ENCODE measurements at places on chromosomes 1 and 21.
A peak's percentile ranks its signal among the peaks of the same experiment; 100 is the strongest.

GRCh38 chr21:37784591-37785318 lies 131.5 kb downstream of the KCNJ6 start:
- DNase-seq = no peak

GRCh38 chr1:97119260-97120158 lies 397.9 kb downstream of the PTBP2 start:
- no peak for DNase-seq

DNA sequence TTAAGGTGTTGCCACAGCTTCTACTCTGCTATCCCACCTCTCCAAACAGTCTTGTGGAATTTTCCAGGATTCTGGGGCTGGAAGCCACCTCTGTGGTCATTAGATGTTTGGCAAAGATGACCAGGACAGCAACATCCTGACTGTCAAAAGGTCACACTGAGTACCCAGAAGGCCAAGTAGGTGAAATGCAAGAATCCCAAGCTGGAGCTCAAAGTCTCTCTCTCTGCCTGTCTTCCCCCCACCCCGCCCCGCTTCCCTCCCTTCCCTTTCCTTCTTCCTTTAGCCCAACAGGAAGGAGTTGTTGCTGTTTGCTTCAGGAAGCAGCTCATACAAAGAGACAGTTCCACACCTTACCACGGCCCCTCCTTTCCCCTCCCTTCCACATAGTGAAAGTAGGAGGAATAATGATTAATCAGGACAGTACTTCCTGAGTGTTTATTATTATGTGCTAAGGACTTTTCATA lies 75.6 kb upstream of the SLC2A1 start:
- DNase-seq = no peak

DNA sequence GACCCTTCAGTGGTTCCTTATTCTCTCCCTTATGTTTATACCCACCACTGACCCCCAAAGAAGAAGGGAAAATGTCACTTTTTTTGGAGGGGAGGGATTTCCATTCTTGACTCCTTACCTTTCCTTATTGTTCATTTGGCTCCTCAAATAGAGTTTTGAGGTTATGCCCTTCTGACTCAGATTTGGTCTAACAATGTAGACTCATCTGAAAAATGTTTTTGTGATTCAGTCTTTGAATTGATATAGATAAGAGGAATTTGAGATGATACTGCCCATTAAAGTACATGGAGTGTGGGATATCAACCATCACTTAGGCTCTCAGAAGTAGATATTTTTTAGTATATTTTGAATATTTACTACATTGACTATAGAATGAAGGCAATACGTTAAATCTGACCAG lies 16.1 kb downstream of the USP1 start:
- DNase-seq = no peak

DNA sequence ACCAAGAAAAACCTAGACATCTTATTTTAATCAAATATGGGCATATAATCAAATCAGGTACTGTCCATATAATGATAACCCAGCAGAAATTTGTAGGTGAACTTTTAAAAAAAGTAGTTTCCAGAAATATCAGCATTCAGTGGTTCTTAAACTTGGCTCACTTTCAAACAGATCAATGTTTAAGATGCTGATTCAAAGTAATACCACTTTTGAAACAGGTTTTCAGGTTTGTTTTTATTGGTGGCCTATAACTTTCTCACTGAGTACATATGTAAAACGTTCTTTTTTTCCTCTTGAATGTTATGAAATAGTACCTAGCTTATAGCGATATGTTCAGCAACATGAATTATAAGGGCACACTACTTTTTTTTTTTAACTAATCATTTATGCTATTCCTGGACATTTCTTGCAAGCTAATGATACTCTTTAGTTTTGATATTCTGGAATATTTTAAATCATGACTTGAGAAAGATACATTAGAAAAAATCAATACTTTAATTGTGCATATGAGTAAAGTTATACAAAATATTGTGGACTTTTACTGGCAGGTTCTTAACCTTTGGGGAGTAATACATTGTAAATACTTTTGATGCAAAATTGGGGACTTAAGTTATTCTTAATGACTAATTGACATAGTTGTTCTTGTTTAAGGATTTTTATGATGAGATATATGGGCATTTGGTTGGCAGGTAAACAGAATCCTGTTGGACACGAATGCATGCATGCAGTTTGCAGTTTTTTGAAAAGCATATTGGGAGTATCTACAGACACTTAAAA lies 3.0 kb downstream of the NFIA start:
- no peak for DNase-seq

- DNase-seq = no peak
Measured at GRCh38 chr1:226094451-226094850, 31.9 kb downstream of the H3-3A start.

GRCh38 chr1:178564086-178564782 lies 51.3 kb downstream of the TEX35 start:
- no peak for DNase-seq

- DNase-seq = no peak
Measured at GRCh38 chr1:62288224-62288623, 31.0 kb downstream of the KANK4 start.

DNA sequence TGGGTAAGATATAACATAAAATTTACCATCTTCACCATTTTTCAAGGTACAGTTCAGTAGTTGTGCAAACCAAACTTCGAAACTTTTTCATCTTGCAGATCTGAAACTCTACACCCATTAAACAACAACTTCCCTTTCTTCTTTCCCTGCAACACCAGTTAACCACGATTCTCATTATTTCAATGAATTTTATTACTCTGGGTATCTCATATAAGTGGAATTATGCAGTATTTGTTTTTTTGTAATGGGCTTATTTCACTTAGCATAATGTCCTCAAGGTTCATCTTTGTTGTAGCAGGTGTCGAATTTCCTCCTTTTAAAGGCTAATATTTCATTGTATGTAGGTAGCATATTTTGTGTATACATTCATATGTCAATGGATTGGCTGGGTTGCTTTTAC lies 146.1 kb downstream of the SPATA46 start:
- DNase-seq = no peak

- DNase-seq = no peak
Measured at GRCh38 chr1:60145771-60146170, 72.2 kb upstream of the C1orf87 start.

DNA sequence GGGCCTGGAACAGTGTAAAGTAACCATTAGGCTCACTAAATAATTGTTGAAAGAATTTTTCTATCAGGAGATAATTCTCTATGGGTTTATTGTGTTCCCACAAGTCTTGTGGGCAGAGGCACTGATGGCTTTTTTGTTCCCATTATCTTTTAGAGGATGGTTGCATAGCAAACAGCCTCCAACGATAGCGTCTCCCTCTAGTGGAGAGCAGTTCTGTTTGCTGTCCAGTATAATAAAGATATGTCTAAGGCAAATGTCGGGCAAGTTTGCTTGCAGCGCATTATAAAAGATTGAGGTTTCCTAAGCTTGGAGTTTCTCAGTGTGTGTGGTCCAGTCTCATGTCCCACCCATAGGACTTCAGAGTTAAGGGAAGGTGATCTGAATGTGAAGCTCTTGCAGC lies 1.3 kb upstream of the SLC6A17 start:
- peak; percentile 49 for DNase-seq

DNA sequence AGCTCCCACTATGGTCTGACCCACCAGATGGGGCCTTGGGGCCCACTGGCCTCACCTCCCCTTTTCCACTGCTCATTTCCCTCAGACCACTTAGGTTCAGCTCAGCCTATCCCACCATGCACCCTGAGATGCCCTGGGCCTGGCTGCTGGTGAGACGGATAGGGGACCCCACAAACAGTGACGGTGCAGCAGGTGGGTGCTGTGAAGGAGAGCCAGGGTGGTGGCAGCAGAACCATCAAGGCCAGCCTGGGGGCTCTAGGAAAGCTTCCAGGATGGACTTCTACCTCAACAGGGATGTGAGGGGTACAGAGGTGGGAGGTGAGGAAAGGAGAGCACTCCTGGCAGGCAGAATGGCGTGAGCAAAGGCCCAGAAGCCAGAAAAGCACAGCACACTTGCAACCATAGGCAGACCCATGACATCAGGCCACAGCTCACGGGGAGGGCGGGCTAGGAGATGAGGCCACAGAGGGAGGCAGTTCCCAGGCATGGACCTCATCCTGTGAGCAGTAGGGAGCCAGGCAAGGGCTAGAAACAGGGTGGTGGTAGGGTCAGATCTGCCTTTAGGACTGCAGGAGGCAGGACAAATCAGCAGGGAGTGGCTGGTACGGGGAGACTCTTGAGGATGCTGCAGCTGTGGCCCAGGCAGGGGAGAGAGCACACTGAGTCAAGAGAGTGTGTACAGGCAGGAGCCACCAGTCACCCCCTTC lies 23.1 kb downstream of the CYB5RL start:
- DNase-seq = no peak

DNA sequence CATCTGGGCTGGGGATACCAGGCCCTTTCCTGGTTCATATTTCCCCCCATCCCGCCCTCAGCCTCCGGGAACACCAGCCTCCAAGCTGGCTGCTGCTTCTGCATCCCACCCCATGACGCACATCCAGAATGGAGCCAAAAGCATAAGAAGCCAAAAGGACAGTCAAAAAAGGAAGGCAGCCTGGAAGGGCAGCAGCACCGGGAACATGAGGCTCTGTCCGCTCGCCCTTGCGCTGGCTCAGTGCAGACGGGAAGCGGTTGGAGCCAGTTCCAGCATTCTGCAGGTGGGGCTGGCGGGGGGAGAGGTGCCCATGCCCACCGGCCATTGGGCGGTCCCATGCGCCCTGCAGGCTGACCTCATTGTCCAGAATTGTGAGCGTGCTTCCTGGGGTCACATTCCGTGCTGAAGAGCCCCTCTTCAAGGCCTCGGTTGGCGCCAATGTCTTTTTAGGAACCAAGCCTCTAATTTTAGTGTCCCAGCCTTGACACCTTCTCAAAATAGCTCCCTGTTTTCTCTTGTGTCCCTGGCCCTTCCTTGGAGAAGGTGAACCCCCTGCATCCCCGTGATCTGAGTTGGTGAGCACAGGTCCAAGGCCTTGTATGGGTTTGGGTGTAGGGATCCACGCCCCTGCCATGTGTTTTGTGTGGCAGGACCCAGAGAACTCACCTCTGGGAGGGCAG lies 28.4 kb upstream of the NPPB start:
- DNase-seq = no peak

GRCh38 chr1:67632356-67632755 lies 52.6 kb upstream of the GADD45A start:
- DNase-seq = no peak

DNA sequence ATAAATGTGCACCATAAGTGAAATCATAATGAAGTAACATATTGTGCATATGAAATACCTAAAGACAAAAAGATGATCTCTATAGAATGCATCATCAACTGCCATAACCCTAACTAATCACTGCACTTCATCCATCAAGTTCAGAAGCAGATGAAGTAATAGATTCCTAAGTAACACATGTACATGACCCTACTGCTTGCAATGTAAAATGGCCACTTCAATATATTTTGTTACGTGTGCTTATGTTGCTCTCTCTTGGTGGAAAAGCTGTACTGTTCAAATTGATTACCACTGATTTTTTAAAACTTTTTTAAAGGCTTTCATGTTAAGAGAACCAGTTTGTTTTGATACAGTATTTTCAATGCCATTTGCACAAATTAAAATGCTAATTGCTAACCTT lies 141.8 kb downstream of the TTLL7 start:
- peak; percentile 44 for DNase-seq

- no peak for DNase-seq
Measured at GRCh38 chr1:171265686-171266085, 17.4 kb downstream of the FMO1 start.

- DNase-seq = no peak
Measured at GRCh38 chr1:24742090-24742938, 2.9 kb upstream of the CLIC4 start.

- no peak for DNase-seq
Measured at GRCh38 chr1:154453574-154454352, 48.3 kb upstream of the TDRD10 start.

DNA sequence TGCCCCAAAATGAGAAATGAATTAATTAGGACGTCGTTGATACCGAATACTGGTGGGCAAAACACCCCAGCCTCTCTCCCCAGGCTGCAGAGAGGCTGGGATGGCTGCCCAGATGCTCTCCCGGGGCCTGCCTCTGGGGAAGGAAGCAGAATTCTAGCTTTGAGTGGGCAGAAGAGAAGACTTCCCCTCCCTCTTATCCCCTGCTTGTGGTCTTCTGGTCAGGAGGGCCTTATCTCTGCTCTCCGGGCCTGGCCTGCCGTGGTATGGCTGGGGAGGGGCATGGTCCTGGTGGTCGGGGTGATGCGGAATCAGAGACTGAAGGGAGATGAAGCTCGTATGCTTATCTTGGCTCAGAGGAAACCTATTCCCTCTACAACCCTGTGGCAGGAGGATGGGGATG lies 9.8 kb upstream of the CSF3R start:
- DNase-seq = no peak

- no peak for DNase-seq
Measured at GRCh38 chr1:211753649-211754251, 76.8 kb downstream of the LPGAT1 start.

DNA sequence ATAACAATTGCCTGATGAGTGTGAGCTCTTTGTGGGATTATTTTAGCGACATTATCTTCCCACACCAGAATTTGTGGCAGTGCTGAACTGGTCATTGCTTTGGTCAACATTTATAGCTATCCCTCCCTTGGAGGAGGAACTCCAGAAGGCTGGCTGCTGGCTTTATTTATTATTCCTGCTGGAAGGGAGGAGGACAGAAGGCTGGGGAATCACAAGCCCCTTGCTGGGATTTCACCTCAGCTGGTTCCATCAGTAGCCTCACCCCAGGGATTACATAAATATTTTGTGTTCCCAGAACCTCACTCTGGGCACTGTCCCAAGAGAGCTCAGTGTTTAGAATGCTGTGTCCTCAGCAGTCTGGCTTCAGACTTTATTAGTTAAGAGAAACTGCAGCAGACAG lies 102.8 kb upstream of the C1orf21 start:
- no peak for DNase-seq

- DNase-seq = no peak
Measured at GRCh38 chr1:71307451-71307850, 226.6 kb upstream of the ZRANB2 start.

DNA sequence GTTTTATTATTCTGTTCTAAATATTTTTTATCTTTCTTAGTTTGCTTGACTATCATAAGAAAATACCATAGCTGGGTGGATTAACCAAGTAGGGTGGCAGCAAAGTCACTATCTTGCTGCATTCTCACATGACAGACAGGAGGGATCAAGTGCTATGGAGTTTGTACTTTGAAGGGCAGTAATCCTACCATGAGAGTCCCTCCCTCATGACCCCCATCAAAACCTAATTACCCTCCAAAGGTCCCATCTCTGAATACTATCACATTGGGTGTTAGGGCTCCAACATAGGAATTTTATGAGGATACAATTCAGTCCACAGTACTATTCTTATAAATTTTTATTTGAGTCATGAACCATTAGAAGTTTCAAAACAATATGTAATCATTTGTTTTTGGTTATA lies 388.5 kb upstream of the B3GALT2 start:
- DNase-seq = no peak
